ENCODE measurements at places on chromosomes 7 and 10.

GRCh38 chr7:23894892-23895569 lies 185.0 kb downstream of the STK31 start:
- no peak for DNase-seq

- DNase-seq, result no peak
These were observed 29.1 kb downstream of the MDH2 start for GRCh38 chr7:76076995-76077394.

DNA sequence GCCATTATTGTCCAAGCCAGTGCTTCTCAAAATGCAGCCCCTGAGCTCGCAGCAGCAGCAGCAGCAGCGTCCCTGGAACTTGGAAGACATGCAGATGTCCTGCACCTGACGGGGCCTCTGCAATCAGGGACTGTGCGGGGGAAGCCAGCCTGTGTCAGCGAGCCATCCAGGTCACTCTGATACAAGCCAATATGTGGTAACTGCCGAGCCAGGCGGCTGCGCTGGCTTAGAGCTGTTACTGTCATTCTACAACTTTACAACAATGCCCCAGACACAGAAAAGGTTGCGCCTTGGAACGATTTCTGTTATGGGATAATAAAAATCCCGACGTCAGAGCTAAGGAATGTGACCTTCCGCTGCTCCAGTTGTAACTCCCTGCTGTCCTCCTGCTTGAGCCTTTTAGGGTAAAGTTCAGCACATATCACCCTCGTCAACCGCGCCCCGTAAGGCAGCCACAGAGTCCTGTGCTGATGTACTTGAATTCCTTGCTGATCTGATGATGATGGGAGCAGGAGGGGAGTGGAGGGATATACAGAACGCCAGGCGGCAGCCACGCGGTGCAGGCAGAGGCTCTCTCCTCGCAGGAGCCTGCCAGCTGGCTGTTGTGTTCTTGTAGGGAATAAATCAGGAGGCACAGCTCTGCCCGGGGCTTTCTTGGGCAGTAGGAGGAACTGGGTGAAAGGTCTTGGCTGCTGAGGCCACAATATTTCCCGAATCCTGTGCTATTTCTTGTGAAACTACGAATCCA lies 20.0 kb upstream of the CRYGN start:
- DNase-seq, result no peak

DNA sequence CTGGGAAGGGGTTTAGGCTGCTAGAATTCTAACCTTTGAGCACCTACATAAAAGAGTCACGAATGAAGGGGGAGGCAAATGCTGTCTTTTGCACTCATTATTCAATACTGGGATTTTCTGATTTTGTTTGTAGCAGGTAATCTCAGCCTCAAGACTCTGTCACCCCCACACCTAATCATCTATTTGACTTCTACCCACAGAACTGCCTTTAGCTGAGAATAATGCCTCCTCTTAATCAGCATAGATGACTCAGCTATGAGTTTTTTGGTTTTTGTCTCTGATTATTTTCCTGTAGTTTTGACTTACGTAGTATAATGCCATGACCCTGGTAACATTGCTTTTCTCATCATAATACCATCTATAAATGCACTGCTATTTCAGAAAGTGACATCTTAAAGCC lies 42.7 kb upstream of the CACNB2 start:
- no peak for DNase-seq

DNA sequence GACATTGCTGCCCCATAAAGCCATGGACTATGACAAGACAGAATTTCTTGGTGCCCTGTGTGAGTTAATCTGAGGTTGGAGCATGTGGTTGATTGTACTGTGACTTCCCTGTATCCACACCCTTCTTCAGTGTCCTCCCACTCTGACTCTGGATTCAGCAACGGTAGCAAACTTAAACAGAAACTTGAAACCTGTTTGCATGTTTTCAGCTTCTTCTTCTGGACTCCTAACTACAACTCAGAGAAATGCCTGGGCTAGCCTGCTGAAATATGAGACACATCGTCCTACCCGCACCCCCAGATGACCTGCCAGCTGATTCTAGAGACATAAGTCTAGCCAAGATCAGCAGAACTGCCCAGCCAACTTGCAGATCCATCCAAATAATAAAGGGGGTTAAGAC lies 78.4 kb downstream of the IPMK start:
- DNase-seq, result no peak

DNA sequence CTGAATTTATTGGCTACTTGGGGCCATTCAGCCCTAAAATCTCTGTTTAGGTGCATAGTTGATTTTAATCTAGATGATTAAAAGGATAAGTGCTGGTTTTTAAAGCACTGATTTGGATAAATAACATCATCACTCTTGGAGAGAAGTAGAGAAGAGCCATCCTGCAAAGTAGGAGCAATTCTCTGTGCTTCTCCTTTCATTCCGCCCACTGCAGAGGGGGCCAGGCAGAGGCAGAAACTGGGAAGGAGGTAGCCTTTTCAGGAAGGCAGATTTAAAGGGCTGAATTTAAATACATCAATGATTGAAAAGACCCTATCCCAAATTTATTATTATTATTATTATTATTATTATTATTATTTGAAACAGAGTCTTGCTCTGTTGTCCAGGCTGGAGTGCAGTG lies 14.1 kb downstream of the MAP3K8 start:
- no peak for DNase-seq

- no peak for DNase-seq
These were observed 96.6 kb downstream of the FAM53B start for GRCh38 chr10:124647421-124648130.

- no peak for DNase-seq
These were observed 157.0 kb upstream of the SVIL start for GRCh38 chr10:29791773-29792172.

GRCh38 chr7:112958775-112959174 lies 127.9 kb downstream of the GPR85 start:
- DNase-seq, result no peak

DNA sequence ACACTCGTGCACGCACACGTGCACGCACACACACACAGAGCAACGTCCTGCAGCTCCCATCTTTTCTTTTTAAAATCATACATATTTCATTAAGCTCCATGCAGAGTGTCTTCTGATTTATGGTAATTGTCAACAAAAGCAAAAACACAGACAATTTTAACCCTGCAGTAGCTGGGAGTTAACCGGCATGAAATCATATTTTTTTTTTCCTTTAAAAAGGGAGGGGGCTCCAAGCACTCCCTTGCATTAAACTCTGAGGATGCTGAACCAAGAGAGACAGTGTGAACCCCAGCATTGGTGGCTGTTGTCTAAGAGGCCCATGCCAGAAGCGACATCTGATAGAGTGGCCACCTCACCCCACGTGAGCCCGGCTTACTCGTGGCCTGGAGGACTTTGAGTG lies 542.6 kb downstream of the DNAJB6 start:
- DNase-seq, result no peak

- DNase-seq, result no peak
These were observed 1.7 kb upstream of the ST7 start for GRCh38 chr7:116951366-116952292.

GRCh38 chr10:124220971-124221355 lies 127.6 kb upstream of the CHST15 start:
- no peak for DNase-seq

DNA sequence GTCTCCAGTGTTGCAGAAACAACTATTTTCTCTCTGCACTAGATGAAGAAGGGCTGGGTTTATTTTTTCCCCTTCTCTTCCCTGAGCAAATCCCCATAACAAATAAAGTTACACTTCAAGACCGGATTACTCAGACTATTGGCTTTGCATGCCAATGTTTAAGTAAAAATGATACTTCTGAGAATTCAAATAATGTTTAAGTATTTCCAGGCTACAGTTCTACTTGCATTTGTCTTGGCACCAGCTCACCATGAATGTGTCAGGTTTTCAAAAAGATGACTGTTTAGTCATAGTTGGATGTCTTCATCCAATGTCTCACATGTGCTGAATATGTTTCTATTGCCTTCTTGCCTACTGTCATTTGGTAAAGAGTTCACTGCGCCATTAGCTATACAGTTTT lies 912.6 kb downstream of the GATA3 start:
- DNase-seq, result no peak

DNA sequence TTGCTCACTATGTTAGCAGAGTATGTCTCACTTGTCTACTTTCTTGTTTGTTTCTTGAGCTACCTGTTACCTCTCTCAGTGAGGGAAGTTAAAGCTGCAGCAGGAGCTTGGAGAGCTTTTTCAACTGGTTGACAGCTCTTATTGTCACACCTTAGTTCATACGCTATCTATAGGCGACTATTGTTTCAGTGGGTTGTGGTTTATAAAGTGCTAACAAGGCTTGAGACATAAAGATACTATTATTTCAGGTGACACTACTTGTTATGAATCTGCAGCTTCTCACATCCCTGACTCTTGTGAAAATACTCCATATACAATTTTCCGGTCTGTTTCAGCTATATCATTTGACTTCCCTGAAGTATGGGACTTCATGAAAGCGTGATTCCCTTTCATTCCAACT lies 167.4 kb downstream of the CSTF2T start:
- DNase-seq, result no peak

DNA sequence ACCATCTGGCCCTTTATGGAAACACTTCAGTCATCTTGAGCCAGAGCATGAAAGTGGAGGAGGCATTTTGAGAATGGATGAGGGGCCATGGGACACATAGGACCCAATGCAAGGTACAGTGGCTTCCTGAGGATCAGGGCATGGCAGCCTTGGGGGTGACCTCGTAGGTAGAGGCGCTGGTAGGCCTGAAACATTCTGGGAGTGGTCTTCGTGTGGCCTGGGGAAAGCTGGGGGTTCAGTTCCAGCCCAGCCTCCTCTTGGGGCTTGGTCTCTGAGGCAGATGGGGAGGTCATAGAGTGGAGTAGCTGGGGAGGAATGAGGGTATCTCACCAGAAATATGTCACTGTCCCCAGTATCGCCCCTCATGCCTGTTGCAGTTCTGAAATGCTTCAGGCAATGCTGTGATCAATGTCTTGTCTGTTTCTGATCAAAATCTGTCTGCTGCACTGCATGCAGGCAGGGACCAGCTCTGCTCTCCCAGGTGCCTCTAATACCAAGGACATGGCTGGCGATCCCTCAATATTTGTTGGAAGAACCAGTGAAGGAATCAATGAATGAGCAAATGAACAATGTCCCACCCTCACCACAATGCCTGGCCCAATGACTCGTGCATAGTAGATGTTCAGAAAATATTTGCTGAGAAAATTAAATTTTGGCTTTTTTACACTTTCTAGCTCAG lies 90.9 kb downstream of the CHST15 start:
- DNase-seq, result no peak

DNA sequence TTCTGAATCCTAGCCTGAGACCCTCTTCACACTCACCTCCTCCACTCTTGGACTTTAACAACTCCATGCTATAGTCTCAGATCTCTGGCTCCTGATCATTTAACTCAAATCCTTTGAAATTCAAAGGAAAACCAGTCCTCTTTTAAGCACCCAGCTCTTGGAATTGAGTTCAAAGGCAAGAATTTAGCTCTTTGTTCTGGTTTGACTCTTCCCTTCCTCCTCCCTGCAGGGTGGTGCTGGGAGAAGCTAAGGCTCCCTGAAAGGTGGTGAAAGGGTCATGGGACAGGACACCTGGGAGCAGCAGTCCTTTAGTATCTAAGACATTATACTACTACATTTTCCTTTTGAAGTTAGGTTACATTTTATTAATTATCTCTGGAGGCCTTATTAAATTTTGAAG lies 259.4 kb downstream of the CCSER2 start:
- no peak for DNase-seq

- DNase-seq, result no peak
These were observed 92.6 kb downstream of the OAT start for GRCh38 chr10:124325998-124326636.

- no peak for DNase-seq
These were observed 222.9 kb upstream of the KMT2E start for GRCh38 chr7:104791080-104791479.

- no peak for DNase-seq
These were observed 131.6 kb downstream of the HGF start for GRCh38 chr7:81638198-81638597.

DNA sequence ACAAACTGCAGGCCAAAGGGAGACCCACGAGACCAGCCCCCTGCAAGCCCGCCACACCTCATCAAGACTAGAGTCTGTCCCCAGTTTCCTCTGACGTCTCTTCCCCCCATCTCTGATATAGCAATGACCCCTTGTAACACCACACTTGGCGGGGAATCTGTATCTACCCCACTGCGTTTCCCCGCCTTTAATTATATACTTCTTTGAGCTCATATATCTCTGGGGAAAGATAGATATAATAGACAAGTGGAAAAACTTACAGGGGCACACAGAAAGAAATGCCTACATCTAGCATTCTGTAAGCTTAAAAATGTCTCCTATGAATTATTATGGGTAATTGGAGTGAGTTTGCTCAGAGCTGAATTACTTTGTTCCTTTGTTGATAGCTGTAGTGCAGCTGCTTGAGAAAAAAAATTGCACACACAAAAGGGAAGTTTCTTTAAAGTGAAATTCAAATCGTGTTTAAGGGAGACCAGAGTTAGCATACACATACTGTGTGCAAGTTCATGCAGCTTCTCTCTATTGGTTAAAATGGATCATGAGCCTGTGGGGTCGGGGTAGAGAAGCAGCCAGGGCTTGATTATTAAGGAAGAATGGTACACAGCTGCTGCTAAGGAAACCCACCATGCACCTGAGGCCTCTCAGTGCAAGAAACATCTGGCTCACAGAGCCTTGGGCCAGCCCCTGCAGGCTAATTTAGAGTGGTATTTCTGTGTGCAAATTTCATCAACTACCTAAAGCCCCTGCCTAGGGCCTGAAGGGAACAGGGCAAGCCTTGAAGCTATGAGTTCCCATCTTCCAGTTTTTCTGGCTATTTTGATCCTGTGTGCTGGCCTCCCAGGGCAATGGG lies 32.5 kb downstream of the CDCA7L start:
- no peak for DNase-seq

DNA sequence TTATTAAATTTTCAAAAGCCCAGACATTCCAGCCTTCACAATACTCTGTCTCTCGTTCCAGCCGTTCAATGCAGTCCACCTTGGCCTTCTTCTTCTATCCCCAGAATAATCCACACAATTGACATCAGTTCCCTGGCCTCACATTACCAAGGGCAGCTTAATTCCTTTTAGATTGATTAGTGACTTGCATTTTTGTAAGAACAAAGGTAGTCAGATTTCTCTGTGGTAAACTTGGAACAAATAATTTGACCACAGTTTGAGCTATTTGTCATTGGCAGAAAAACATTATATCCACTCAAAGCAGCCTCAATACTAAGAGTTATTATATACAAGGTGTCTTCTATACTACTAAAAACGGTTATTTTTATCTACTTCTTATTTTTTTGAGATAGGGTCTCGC lies 5.1 kb upstream of the CYTH3 start:
- no peak for DNase-seq

GRCh38 chr7:126718419-126718818 lies 534.3 kb downstream of the GRM8 start:
- DNase-seq, result no peak

GRCh38 chr10:47082055-47082784 lies 171.0 kb downstream of the PTPN20 start:
- no peak for DNase-seq

GRCh38 chr7:41383596-41383995 lies 319.3 kb downstream of the INHBA start:
- no peak for DNase-seq

DNA sequence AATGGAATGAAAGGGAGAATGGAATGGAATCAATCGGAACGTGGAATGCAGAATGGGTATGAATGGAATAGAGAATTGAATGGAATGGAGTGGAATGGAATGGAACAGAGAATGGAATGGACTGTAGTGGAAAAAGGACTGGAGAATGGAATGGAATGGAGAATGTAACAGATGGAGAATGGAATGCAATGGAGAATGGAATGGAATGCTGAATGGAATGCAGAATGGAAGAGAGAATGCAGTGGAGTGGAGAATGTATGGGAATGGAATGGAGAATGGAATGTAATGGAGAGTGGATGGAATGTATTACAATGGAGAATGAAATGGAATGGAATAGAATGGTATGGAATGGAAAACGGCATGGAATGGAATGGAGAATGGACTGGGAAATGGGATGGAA lies 96.9 kb downstream of the NSUN6 start:
- no peak for DNase-seq
